LNCaP clone FGC (cell line): ENCODE measurements at places on chromosomes 16 and 17.

DNA sequence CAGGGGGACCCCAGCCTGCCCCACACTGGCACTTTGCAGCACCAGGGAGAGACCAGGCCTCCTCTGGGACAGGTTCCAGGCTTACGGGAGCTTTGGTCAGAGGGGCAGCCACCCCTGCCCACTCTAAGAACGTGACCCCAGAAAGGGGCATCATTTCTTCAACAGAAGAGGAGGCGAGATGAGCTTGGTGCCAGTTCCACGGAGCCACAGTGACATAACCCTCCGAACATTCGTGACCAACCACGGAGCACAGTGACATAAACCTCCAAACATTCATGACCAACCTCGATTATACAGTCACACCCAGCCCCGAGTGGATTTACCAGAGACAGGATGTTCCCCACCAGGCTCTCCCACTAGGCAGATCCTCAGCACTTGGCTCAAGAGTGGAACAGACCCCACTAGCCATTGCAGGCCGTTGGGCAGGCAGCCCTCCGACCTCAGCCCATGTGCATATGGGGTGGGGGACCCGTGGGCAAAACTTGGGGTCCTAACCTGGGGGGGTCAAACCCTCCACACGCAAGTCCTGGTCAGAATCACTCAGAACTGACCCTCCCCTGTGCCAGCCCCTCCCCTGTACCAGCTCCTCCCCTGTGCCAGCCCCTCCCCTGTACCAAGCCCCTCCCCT is 112.9 kb downstream of the METRNL start:
- no peak for DNase-seq

GRCh38 chr17:66981983-66982508 is 17.5 kb downstream of the CACNG4 start:
- DNase-seq, result no peak

GRCh38 chr16:25066426-25066746 is 45.2 kb upstream of the LCMT1 start:
- no peak for DNase-seq

DNA sequence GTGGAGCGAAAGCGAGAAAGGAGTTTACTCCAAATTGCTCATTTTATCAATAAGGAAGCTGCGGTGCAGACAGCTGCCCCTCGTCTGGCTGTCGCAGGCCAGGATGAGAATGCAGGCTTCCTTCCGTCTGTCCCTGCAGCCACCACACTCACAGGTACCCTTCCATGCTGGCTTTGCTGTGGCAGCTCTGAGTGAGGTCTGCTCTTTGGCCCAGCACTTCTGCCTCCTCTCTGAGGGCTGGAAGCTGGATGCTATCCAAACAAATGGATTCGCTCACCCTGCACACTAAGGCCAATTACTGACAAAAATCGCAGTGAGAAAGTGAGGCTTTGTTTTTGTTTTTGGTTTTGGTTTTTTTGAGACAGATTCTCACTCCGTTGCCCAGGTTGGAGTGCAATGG is 7.0 kb downstream of the ARMC7 start:
- no peak for DNase-seq

GRCh38 chr17:81306898-81307510 is 11.9 kb upstream of the SLC38A10 start:
- DNase-seq, result no peak

DNA sequence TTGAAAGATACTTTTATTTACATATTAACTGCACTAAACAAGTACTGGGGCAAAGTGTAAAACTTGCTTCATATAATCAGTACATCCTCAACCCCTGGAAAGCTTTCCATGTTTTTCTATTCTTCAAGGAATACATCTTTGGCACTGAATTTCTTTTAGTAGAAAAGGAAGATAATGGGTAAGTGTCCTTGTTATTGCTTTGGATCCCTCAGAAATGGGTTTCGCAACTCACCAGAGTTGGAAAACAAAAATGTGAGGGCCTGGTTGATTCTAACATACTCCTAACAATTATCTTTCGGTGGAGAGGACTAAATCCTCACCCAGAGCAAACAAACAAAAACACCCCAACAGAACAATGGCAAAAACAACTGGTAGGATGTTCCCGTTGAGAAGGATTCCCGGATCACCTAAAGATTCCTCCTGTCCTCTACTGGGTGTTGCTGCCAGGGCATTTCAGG is 120.4 kb downstream of the PARN start:
- no peak for DNase-seq

DNA sequence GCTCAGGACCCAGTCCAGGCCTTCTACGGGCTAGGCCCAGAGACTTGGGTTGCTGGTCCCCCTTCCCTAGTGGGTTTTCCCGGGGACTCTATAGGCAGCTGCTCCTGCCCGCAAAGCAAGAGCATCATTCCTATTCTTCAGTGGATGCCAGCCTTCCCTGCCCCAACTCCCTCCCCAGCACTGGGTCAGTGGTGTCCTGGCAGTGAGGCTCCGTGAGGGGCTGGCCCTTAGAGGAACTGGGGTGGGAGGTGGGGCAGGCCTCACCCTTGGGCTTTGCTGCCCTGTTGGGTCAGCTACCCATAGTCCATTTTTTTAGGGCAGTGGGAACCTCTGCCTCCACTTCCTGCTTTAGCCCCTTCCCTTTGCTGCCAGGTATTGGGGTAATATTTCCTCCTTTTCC is 7.9 kb upstream of the PLEKHG4 start:
- DNase-seq, result no peak

GRCh38 chr17:48577330-48577945 is 712 bp downstream of the HOXB4 start:
- no peak for DNase-seq

GRCh38 chr16:10608687-10609401 is 28.4 kb upstream of the EMP2 start:
- DNase-seq, result no peak
